Activated T-helper 1 cell treated with anti-CD3 and anti-CD28 coated beads, Interleukin-12 subunit alpha, Interleukin-12 subunit beta, Interleukin-2, Interleukin-4 antibody, amounts not matched to agents 30 ng/mL and 10 ng/mL and 1 ng/mL, durations not matched to agents 14 hours and 24 hours and 36 hours (primary cell): ENCODE measurements at places on chromosomes 3 and 15. TPM values are rescaled to one million over a fixed set of nuclear protein-coding genes. Genes with fewer than 3 reads are reported as not detected.

DNA sequence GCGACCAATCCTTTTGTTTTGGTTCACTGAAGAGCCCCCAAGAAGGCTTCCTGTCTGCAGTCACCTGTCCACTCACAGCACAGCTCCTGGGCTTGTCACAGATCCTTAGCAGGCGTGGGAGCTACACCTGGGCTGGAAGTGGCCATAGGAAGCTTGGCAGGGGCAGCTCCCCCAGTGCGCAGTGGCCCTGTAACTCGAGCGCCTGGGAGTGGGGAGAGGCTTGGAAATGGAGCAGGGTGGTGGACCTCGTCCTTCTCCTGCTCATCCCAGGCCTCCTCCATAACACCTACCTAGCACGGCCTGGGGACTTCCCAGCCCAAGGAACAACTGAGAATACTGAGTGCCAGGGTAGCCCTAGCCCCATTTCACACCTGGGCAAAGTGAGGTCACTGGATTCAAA lies 19.3 kb upstream of the TGM5 start:
- peaks cover 11% of the 10 kb centered on the region for H3K27me3 ChIP-seq
- peaks cover 5% of the 10 kb centered on the region for H3K4me1 ChIP-seq
- DNase-seq: no peak
- H3K36me3 ChIP-seq: no peaks in the 10 kb centered on the region
- no peak overlapping the region for H3K4me3 ChIP-seq

- no peak overlapping the region for H3K4me3 ChIP-seq
- H3K27me3 ChIP-seq: no peaks in the 10 kb centered on the region
- no peak overlapping the region for H3K27ac ChIP-seq
- H3K4me1 ChIP-seq: peaks cover 8% of the 10 kb centered on the region
- peaks cover 28% of the 10 kb centered on the region for H3K36me3 ChIP-seq
These were observed 25.9 kb downstream of the TMCC1 start for GRCh38 chr3:129867506-129868124.

The SLC24A1 gene
- 4.4 and 5.0 TPM in 2 replicates for total RNA-seq

The GABRR3 gene
- not detected in 2 replicates for total RNA-seq

DNA sequence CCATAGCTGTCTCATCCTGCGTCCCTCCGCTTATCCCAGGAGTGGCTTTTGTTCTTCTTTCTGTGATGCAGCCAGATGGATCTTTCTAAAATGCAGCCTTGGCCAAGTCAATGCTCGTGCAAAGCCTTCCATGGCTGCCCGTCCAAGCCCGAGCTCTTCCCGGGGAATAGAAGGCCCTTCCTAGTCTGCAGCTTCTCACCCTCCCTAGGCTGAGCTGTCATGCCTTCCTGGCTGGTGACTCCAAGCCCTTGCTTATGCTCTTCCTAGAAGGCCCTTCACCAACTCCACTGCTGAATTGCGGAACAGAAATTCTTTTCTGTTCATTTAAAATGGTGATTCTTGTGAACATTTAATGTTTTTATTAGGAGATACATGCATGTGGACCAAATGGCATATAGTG lies 95.9 kb downstream of the SMAD6 start:
- H3K4me1 ChIP-seq: no peaks in the 10 kb centered on the region
- DNase-seq: no peak
- no peak overlapping the region for H3K27ac ChIP-seq
